Frontal cortex (tissue), 4 donors: ENCODE measurements at places on chromosomes 7 and 10. TPM values are rescaled to one million over a fixed set of nuclear protein-coding genes. Genes with fewer than 3 reads are reported as not detected.

DNA sequence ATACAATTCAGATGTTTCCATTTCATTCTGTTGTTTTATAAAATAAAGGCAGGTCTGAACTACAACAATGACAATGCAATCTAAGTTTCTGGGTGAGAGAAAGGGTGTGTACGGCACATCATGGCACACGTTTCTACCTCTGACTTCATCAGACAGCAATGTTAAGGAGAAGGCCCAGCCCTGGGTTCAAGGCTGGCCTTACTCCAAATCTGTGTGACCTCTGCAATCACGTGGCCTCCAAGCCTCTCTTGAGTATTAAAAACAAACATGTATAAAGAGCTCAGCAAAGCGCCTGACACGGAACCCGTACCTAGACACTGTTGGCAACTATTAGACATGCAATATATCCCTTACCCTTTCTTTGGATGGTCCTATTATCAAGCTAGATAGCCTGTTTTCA lies 114.1 kb downstream of the LARP4B start:
- DNase-seq, result no peak

DNA sequence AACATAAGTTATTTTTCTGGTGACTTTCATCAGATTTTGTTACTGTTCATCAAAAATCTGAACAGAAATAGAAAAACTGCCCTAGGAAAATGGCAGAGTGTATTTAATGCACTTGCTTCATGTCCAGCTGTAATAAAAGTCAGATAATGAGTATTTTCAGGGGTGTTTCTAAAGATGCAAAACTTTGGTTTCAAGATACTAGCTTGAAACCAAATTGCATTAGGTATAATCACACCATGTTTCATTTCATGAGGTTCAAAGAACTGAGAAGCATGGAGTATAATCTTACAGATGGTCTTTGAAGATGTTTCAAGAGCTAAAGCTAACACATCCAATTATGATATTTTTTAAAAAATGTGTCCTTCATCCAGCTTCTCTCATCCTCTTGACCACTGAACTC lies 128.9 kb downstream of the NRCAM start:
- DNase-seq, result no peak

DNA sequence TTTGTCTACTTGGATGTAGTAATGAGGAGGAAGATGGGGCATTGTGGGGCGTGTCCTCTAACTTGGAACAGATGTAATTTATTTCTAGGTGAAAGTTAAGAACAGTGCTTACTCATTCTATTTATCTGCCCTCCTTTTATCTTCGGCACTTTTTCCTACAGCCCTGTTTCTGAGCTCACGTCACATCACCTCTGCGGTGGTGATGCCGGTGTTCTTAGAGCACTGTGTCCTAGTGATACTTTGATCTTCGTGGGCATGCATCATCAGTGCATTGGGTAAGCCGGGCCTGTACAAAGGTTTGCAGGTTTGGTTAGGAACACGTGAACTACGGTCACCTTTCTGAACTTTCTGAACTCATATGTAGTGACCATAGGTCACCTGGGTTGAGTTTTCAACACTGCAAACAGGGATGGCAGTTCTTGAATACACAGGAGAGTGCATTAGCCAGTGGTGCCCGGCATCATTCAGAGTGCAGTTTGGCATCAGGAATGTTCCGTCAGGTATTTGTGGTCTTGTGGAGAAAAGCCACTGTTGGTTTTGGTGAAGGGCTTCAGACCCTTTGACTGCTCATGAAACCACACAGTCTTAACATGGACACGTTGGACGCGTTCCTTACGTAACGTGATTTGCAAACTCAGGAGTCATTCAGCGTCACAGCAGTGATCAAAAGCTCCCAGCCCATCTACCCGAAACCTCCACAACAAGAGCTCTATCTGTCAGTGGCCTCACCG lies 5.6 kb downstream of the POR start:
- no peak for DNase-seq

DNA sequence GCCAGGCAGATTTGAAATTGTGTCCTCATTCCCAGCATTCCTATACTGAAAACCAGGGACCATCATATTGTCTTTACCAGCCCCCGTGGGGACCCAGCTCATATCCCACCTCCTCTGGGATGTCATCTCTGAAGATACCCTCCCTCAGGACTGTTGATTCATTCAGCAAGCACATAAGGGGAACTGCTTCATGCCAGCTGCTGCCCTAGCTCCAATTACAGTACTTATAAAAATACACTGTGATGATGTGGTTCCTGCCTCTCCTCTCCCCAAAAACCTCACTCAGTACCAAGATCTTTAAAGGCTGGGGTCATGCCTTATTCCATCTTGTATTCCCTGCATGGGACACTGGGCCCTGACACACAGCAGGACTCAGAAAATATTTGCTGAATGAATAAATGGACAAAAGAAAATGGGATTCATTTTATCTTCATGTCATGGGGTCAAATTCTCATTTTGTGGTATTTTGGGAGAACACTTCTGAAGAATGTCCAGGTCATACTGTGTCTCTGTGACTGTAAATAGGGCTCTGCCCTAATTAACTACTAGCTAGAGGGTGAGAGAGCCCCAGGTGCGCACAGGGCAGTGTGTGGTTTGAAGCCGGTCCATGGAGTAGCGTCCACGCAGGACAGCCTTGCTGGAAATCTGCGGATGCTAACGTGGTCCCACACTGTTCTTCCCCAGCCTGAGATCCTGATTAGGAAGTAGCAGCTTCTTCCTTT lies 29.0 kb upstream of the DAGLB start:
- DNase-seq, result no peak

DNA sequence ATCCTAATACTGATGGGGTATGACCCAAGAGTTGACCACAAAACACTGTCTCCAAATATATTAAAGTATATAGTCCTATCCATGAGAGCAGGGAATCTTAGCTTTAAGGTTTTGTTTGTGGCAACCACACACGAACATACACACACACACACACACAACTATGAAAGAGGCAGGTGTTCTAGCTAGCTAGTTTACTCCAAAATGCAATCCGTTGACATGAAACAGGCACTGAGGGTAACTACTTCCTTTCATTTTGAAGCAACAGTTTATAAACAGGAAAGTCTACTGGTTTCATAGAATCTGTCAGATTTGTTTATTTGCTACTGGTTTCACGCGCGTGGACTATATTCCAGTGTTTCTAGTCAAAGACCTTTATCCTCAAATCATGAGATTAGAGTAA lies 14.8 kb downstream of the HTR5A start:
- DNase-seq, result no peak

- DNase-seq, result no peak
These were observed 8.9 kb upstream of the DYNC2I1 start for GRCh38 chr7:158847451-158847866.

- no peak for DNase-seq
These were observed 294.9 kb downstream of the GLRX3 start for GRCh38 chr10:130430852-130431704.

DNA sequence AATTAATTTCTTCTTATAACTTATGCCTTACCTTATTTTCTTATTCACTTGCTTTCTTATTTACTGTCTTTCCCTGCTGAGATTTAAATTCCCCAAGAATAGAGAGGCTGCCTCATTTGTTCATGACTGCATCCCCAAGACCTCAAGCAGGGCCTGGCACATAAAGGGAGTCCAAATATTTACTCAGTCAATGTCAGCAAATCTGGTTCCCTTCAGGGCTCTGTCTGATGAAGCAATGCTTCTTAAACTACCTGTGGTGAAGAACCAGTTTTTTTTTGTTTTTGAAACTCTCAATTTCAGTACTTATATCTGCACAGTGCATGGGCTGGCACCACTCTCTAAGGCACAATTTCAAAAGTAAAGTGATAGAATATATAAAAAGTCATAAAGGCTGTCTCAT lies 4.7 kb downstream of the ZNF239 start:
- DNase-seq, result no peak

GRCh38 chr7:6631605-6632004 lies 5.5 kb upstream of the ZNF316 start:
- no peak for DNase-seq

Gene SPDYE5
- total RNA-seq, result not detected

Gene TACC2
- 14.7 TPM for total RNA-seq

Gene CLCN1
- total RNA-seq, result under 0.01 TPM

Gene PDZD7
- total RNA-seq, result 10.2 TPM

Gene NKX1-2
- total RNA-seq, result under 0.01 TPM

Gene ACTR3C
- total RNA-seq, result 5.3 TPM
